ENCODE measurements at places on chromosomes 5 and 9.

DNA sequence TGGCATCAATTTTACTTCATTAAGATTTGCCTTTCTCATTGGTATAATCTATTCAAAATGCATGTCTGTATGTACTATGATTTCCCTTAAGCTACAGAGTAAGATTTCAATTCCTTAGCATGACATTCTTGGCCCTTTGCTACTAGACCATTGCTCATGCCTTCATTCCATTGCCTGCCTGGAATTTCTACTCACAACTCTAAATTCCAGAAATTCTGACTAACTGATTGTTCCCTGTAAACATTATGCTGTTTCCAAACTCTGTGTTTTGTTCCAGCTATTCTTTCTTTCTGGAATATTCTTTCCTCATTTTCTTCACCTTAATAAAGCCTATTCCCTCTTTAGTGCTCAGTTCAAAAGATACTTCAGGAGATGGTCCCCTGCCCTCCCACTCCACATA is 568.8 kb upstream of the SEMA6A start:
- no peak for DNase-seq

GRCh38 chr5:112386766-112387165 is 32.3 kb downstream of the EPB41L4A start:
- DNase-seq: no peak

- DNase-seq: no peak
Measured at GRCh38 chr9:134611046-134611445, 30.6 kb upstream of the COL5A1 start.

GRCh38 chr5:152246401-152246800 is 158.7 kb downstream of the NMUR2 start:
- no peak for DNase-seq

DNA sequence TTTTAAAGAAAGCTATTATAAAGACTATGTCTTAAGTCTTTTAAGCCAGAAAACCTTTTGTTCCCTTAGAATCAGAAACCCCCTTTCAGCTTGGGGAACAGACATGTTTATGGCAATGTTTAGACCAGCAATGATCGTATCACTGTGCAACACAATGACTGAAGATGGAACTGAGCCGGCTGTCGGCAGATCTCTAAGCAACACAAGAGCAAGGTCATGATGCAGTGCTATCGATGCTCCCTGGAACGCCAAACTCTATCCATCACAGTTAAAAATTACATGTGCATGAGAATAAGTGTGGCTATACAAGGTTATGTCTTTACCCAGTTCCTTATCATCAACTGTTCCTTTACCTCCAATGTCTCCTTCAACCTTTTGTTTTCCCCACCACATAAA is 1.8 kb upstream of the RNF44 start:
- no peak for DNase-seq

DNA sequence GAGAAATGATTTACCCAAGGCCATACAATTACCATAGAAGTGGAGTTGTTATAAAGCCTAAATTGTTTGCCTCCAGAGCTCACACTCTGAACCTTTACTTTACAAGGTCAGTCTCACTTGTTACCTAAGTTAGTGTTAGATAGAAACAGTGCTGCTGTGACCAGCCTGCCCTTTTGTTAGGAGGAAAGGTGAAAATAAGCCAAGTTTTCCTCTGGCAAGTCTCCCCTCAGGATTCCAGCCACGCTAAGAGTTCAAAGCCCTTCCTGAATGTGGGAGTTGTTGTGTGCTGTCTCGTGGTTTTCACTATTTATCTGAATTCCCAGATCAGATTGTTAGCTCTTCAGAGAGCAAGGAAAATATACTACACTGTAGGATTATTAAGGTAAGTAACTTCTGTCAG is 260.0 kb downstream of the SGCD start:
- DNase-seq: no peak

DNA sequence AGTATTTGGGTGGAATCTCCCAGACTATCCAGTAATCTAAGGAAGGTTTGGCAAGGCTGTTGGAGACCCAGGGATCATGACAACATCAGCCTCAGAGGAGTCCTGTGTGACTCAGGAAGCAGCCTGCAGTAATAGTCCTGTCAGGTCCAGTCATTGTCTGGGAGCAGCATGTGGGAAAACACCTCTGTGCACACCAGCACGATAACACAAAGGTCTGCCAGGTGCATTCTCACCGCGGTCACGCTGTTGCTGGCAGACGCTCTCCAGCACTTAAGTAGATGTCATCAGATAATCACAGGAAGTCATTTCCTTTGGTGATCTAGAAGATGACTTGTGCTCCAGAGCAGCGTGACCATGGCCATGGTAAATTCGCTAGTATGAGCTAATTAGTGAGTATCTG is 99.2 kb upstream of the IQGAP2 start:
- no peak for DNase-seq

DNA sequence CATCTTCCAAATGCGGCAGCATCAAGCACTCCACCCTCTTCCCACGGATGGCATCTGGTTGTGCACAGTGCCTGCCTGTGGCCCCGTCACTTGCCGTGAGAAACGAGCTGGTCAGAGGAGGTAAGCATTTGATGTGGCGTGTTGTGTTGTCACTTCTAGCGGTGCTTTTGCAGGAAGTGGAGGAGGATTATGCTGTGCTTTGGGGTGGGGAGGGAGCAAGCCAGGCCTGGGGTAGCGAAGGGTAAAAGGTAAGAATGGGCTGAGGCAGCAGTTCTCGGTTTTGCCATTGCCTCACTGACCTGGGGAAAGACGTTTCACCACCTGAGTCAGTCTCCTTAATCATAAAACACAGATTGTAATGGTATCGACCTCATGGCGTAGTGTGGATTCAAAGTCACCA is 2.3 kb upstream of the POMT1 start:
- peak; percentile 34 for DNase-seq

DNA sequence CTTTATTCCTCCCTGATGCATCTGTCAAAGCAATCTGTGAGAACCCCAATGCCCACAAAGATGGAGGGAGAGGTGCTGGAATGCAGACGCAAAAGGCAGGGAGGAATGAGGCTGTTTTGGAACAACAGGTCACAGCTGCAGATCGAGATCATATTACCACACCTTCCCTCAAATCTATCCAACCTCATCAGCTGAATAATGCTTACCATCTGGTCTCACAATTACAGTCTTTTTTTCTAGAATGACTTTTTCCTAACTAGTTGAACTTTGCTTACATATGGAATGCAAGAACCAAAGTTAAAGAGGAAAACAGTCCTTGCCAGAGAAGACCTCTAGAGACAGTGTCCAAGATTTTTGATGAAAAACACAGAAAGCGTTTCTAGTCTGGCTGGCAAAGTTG is 158.1 kb downstream of the LPAR1 start:
- DNase-seq: no peak

GRCh38 chr5:134082264-134082992 is 32.1 kb upstream of the TCF7 start:
- DNase-seq: no peak

GRCh38 chr9:133716564-133717112 is 21.5 kb downstream of the SARDH start:
- DNase-seq: no peak

DNA sequence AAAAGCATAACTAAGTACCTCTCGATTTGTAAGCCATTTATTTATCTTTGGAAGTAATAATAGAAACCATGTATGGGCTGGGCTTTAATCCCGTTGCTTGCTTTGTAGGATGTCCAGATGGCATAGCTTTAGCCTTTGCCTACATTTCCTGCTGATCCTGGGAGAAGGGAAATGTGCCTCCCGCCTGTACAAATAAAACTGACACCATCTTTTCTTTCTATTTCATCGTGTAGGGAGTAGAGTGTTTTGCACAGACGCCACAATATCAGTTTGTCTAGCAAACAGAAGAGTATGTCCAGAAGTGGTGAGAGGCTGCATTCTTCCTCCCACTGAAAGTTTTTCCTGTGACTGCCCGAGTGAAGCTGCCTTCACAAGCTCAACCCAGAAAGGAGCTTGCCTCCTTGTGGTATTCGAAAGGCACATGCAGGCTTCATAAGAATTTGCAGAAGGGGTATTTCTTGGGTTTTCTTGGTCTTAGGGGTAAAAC is 24.7 kb upstream of the TJP2 start:
- no peak for DNase-seq

DNA sequence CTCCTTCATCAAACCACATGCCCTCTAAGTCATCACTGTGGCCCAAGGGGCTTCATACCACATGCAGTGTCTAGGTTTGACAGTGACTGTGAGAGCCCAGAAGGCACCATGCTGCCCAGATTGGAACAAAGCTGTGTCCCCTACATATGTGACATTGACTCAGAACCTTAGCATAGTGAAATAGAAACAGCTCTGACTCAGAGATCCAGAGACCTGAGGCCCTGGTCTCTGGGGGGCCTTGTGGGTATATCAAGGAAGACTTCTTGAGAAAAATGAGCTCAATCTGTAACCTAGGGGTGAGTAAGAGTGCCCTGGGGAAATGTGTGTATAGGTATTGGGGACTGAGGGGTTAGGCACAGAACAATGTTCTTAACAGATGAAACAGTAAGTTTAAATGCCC is 7.1 kb upstream of the ENTREP1 start:
- no peak for DNase-seq

DNA sequence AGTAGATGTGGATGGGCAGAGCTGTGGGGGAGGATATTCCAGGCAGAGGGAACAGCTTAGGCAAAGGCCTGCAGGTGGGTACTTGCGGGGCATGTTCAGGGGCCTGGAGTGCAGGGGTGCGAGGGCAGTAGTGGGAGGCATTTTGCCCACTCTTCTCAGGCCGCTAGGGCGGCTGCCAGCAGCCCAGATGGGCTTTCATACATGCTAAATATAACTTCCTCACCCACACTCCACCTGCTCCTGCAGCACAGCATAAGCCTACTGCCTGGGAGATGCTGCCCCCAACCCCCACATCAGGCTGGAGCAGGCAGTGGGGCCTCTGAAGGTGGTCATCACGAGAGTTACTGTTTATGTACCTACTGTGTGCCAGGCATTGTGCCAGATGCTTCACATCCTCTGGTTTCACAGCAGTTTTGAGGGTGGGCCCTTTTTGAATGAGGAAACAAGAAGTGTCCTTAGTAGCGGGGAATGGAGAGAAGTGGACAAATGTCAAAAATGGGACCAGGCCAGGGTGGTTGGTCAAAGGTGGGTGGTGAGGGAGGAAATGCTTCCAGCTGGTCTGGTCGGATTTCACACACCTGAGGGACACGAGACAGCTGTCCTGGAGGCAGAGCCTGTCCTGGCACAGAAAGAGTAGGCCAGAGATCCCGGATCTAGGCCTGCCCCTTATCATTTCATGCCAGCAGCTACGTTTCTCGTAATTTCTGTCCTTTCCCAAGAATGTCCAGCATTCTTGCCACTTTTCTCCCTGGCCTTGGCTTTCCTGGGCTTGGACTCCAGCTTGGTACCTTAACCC is 12.1 kb downstream of the RGS14 start:
- no peak for DNase-seq

DNA sequence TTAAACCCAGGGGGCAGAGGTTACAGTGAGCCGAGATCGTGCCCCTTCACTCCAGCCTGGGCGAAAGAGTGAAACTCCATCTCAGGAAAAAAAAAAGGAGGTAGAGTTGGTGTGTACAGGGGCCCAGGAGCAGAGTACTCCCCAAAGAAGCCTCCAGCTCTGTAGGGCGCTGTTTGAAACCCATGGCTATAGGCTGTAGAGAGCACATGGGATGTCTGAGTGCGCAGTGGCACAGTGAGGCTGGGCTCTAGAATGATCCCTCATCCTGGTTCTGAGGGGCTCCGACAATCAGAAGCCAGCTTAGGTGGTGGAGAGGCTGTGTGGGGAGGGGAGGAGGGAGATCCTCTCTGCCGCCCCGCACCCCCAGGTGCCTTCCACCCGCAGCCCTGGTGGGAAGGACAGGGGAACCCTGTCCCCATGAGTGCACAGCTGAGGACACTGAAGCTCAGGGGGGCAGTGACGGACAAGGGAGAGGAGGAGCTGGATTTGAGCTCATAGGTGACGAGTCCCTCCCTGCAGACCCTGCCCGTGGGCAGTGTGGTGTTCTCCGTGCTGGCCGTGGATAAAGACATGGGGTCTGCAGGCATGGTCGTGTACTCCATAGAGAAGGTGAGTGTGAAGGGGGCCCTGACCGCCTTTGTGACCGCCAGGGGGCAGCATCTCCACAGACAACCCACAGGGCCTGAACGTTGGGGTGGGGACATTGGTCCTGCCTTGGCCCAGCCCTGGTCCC is 24.6 kb downstream of the CDHR2 start:
- DNase-seq: peak; percentile 76

DNA sequence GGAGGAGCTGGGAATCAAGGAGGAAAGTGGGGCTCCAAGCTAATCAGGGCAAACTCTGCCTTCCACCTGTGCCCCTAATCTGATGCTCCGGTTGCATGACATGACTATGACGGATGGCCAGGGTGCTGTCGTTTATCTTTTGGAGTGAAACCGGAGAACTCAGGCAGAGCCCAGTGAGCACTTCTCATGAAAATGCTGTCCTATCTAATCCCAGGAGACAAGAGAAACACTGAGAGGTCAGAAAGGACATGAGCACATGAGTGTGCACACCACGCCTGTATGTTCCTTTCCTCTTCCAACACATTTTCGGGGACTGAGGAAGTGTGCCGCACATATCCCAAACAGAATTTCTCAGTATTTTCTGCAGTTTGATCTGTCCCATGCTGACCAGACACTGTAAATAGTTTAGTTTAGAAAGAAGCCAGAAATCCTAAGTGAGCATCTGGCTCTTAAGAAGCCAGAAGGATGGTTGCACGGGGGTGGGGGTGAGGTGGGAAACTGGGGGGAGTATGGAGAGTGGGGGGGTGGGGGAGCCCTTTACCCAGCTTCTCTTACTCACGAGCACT is 217.1 kb downstream of the TSSK1B start:
- no peak for DNase-seq

- DNase-seq: no peak
Measured at GRCh38 chr9:96232539-96233241, 69.3 kb downstream of the HSD17B3 start.

DNA sequence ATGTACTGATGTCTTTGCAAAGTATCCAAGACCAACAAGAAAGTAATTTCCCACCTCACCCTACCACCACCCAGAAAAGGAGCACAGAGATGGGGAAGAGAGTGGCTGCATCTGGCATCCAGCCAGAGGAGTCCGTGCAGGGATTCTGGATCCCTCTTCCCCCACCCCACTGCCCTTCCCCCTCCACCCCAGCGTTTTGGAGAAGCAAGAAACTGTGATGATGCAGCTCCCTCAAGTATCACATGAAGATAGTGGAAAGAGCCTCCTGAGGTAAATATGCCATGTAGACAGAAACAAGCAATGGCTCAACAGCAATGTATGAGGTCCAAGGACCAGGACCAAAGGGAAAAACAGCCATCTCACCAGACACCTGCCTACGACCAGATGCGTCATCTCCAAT is 153.8 kb downstream of the DEPDC1B start:
- DNase-seq: no peak

DNA sequence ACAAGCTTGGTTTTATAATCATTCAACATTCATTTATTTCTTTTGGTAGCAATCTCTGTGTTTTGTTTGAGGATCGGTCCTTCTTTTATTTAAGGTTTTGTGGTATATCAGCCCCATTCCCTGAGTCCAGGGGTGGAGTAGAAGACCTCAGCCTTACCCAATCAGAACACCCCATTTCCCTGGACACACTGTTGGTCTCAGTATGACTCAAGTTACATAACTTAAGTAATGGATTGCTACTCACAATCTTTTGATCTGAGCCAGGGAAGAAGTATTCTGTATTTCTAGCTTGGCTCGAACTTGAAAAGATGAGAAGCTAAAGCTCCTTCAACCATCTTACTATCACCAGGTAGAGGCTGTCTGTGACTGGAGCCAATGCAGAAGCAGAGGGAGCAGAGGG is 175.2 kb upstream of the HAPLN1 start:
- no peak for DNase-seq

Data from stimulated activated CD4-positive, alpha-beta T cell treated with anti-CD3 and anti-CD28 coated beads, TNF-alpha, amount 100 ng/mL, for 1 hour (primary cell).